ENCODE measurements at places on chromosomes 4 and X. TPM values are rescaled to one million over a fixed set of nuclear protein-coding genes. Genes with fewer than 3 reads are reported as not detected.

DNA sequence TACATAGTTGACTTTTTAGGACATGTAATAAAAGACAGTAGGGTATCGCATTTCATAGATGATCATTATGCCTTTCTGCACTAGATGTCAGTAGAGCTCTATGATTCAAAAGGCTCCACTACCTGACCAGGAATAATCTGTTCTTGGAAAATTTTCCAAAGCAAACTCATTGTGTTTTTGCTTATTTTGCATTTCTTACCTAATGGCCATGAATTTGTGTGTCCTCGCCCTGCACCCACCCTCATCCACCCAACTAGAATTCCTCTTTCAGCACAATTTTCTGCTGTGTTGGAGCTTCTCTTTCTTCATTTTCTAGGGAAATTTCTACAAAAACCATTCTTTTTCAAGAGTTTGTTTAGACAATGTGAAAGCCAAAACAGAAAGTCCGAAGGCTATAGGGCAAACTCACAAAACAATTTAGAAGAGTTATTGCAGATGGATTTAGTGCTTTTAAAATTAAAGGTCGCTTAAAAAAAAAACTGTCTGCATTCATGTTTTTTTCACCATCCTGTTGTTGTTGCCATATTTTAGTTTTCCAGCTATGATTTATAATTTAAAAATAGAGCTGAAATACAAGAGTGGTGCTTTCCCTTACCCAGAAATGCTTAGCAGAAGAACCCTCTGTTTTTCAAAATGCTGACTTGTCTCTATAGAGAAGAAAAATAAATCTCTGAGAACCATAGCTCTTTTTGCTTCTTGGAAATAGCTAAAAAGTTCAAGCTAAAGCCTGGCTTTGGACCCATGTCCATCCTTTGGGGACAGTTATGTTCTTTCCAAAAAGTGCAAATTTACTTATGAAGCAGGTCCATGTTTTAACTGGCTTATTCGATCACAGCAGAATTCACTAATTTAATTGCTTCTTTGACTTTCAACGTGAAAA is 183.7 kb downstream of the SPATA18 start:
- no peak for DNase-seq

The TRAPPC2 gene
- 26.2 TPM for total RNA-seq

The SRPX2 gene
- not detected for total RNA-seq

The DCAF4L1 gene
- 0.19 TPM for total RNA-seq

- DNase-seq, result no peak
Measured at GRCh38 chr4:165457793-165458192, 79.0 kb downstream of the CPE start.

GRCh38 chrX:149504226-149504914 is 736 bp downstream of the IDS start:
- peak; percentile 75 for DNase-seq

DNA sequence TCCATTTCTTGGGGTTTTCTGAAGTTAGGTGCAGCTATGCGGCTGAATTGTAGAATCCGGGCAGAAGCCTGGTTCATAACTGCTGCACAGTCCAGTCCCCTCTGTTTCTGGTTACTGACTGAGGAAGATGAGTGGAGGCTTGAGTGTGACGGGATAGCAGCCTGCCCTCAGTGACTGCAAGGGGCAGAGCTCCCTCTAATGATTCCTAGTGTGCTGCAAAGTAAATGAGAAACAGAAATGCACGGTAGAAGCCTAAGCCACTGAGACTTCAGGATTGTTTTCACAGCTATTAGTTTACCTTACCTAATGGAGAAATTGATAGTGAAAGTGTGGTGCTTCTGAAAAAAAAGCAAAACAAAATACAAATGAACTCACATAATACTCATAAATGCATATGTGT is 189.2 kb downstream of the GPM6A start:
- no peak for DNase-seq

GRCh38 chr4:84470204-84470785 is 28.8 kb downstream of the NKX6-1 start:
- DNase-seq, result no peak

The ANKRD50 gene
- total RNA-seq, result 1.0 TPM

The SHOX gene
- not detected for total RNA-seq

- no peak for DNase-seq
Measured at GRCh38 chrX:140151316-140151715, 186.0 kb upstream of the CXorf66 start.

The POU3F4 gene
- total RNA-seq, result not detected

The TCEAL3 gene
- 6.5 TPM for total RNA-seq

DNA sequence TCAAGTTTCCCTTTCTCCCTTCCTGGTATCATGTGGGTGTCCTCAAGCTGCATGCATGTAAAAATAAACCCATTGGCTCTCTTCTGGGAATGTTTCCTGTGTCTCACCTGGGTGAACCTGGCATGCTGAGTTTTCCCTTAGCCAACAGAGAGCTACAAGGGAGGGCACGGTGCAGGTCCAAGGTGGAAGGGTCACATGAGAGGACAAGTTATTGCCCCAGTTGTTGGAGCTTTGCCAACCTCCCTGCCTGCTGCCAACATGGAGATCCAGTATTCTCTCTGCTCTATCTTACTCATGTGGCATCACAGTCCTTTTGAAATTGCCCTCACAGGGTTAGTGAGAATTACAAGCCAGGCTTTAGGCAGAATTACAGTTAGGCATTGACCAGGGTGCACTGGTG is 196.1 kb upstream of the GYPA start:
- no peak for DNase-seq

The GYPE gene
- 0.79 TPM for total RNA-seq

GRCh38 chr4:169906104-169906503 is 120.1 kb downstream of the MFAP3L start:
- no peak for DNase-seq

DNA sequence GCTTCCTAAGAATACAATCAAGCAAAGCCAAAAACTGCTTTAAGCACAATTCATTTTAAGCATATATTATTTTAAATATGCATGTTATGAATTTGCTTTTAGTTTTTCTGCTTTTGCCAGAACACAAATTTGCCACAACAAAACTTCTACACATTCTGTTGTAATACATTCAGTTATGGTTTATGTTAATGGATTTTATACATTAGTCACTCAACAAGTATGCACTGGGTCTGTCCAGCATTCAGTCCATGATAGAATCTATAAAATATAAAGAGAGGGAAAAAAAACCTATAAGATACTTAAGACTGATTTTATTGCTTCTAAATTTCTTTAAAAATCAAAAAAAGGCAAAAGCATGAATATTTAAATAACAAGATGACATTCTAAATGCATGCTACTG is 22.2 kb downstream of the IQCM start:
- DNase-seq, result no peak

DNA sequence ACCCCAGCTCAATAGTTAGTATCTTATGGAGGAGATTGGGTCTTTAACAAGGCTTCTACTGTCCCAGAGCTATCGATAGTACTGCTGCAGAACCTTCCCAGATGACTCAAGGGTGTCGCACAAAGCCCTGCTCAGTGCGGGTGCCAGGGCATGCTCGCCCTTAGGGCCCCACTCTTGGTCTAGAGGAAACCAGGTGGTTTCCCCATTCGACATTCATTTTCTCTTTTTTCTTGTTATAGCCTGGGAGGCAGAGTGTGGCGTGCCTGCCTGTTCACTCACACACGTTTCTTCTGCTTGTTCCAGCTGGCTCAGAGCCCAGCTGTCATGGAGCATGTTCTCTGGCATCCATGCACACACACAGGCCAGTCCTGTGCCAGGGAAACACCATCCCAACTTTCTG is 144.5 kb downstream of the SMIM20 start:
- peak; percentile 71 for DNase-seq

GRCh38 chrX:30270639-30271038 is 23.7 kb downstream of the MAGEB1 start:
- DNase-seq, result no peak

DNA sequence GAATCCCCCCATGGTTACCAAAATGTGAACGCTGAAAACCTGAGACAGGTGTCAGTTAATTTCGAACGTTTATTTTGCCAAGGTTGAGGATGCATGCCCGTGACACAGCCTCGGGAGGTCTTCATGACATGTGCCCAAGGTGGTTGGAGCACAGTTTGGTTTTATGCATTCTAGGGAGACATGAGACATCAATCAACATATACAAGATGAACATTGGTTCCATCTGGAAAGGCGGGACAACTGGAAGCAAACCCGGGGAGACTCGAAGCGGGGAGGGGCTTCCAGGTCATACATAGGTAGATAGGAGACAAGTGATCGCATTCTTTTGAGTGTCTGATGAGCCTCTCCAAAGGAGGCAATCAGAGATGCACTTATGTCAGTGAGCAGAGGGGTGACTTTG is 11.0 kb upstream of the SH3BP2 start:
- DNase-seq, result no peak

The P2RY4 gene
- 0.34 TPM for total RNA-seq

The UGT2B11 gene
- not detected for total RNA-seq

DNA sequence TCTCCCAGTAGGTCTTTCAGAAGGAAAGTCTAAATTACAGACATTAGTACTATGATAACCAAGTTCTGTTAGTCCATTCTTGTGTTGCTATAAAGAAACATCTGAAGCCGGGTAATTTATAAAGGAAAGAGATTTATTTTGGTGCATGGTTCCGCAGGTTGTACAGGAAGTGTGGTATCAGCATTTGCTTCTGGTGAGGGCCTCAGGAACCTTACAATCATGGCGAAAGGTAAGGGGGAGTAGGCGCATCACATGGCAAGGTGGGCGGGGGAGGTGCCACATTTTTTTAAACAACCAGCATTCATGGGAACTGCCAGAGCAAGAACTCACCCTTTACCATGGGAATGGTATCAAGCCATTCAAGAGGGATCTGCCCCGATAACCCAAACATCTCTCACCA is 26.2 kb upstream of the USP46 start:
- no peak for DNase-seq

- no peak for DNase-seq
Measured at GRCh38 chrX:63581398-63581797, 203.6 kb downstream of the ARHGEF9 start.

The VGLL1 gene
- not detected for total RNA-seq

GRCh38 chr4:86870442-86871069 is 21.4 kb upstream of the SLC10A6 start:
- DNase-seq, result no peak

The NELFA gene
- total RNA-seq, result 40.8 TPM

DNA sequence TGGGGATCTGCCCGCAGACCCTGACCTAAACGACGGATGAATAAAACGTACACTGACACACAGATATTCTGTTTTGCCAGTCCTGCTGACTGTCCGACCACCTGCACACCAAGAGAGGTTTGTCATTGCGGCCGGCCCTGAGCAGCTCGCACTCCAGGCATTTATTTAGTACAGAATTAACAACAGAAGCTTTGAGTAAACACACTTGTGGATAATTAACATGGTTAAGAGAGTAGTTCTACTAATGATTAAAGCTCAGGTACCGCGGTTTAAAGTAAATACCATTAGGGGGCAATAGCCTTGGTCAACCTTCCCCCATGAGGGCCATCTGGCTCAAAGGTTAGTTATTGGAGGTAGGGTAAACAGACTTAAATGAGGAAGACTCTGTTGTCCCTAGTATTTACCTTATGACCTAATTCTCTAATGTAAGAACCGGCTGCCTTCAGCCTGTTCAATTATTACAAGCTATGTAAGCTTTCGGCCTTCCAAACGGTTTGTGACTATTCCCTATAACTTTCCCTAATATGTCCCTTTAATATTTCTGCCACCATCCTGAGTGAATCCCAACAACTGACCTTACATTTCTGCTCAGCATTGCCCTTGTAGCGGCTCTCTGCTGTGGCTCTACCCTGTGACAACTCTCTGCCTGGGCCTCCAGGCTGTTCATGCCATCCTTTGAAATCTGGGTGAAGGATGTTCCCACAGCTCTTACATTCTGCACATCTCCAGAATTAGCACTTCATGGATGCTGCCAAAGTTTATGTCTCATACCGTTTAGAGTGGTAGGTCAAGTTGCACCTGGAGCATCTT is 46.9 kb upstream of the SYTL5 start:
- no peak for DNase-seq

The PIR gene
- 0.86 TPM for total RNA-seq

The ZNF280C gene
- total RNA-seq, result 6.4 TPM

The DCAF12L2 gene
- not detected for total RNA-seq

The MGARP gene
- not detected for total RNA-seq

Data from activated T-cell treated with anti-CD3 and anti-CD28 coated beads, Interleukin-2, amount 50 U/mL, for 72 hours (primary cell).